A549 treated with AZD2906 at 1 μM for 4 hours (cell line): ENCODE measurements at places on chromosomes 1 and 21. TPM values are rescaled to one million over a fixed set of nuclear protein-coding genes. Genes with fewer than 3 reads are reported as not detected.

Gene ADCY10
- 0.02 to 0.13 TPM (median 0.07 TPM) in 4 of 5 replicates, not detected in the other for total RNA-seq

Gene SLAMF7
- total RNA-seq, result 1.0 to 2.2 TPM (median 1.6 TPM) in 5 replicates

Gene ELF3
- total RNA-seq, result 104 to 139 TPM (median 124 TPM) in 5 replicates

Gene PSRC1
- 16.9 to 22.3 TPM (median 22.2 TPM) in 5 replicates for total RNA-seq

Gene SYDE2
- 0.70 to 1.1 TPM (median 0.95 TPM) in 5 replicates for total RNA-seq

Gene TBX15
- 0.02 to 0.08 TPM (median 0.05 TPM) in 4 of 5 replicates, not detected in the other for total RNA-seq

Gene SLC16A4
- 22.7 to 39.9 TPM (median 29.3 TPM) in 5 replicates for total RNA-seq

Gene HAPLN2
- total RNA-seq, result 0.13 to 0.29 TPM (median 0.20 TPM) in 4 of 5 replicates, not detected in the other

Gene PTPRC
- total RNA-seq, result not detected in 5 replicates

Gene TFF3
- not detected in 5 replicates for total RNA-seq

Gene CHI3L2
- total RNA-seq, result 0.13 to 0.53 TPM (median 0.39 TPM) in 5 replicates
